Aorta (tissue), 5 donors: ENCODE measurements at places on chromosomes 7 and 10. TPM values are rescaled to one million over a fixed set of nuclear protein-coding genes. Genes with fewer than 3 reads are reported as not detected.

DNA sequence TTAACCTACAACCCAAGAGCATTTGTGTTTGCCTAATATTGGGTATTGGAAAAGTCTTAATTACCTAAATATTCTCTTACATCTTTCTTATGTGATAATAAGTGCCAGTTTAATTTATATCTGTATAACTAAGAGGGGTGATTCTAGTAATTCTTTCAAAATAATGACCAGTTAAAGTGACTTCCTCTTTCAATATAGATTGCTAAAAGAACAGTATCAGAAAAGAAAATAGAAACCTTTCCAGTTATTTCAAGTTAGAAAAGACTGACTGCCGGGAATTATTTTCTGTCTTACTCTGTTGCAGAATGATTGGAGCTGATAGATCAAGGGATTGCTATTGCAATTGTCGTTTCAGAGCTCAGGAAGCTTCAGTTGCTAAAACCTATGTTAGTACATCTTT is 525.0 kb upstream of the SEMA3D start:
- H3K27ac ChIP-seq, result no peak overlapping the region
- no peaks in the 10 kb centered on the region for H3K27me3 ChIP-seq
- no peak for DNase-seq

DNA sequence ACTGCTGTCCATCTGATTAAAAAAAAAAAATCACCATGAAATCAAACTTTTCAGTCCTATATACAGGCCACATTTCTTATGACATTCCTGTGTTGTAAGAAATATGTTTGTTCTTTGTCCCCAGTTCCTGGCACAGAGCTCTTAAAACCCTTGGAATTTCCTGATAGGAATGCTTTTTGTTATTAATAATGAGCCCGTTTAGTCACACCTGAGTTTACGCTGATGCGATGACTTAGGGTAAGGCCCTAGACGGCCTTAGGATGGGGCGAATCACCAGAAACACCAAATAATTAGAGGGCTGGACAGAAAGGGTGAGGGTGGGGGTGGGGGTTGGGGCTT is 17.5 kb downstream of the TSPAN15 start:
- no peak overlapping the region for H3K27ac ChIP-seq
- H3K4me3 ChIP-seq, result no peak overlapping the region

Gene IQUB
- total RNA-seq, result 0.39 TPM

DNA sequence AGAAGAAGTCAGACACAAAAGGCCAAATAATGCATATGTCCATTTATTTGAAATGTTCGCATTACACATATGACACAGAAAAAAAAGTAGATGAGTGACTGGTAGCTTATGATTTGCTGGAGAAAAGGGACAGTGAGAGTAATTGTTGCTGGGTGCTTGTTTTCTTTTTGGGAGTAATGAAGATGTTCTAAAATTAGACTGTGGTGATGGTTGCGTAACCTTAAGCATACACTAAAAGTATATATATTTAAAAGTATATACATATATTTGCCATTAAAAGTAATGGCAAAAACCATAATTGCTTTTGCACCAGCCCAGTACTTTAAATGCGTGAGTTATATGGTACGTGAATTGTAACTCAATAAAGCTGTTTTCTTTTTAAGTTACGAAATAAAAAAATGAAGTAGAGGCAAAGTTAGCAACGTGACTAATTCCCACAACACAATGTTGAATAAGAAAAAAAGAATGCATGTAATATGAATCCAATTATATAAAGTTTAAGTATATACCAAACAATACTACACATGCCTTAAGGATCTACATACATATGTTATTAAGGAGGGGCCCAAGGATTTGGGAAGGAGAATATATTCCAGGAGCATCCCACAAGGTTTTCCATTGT is 360.4 kb upstream of the CELF2 start:
- H3K27ac ChIP-seq, result no peak overlapping the region
- H3K4me1 ChIP-seq, result no peaks in the 10 kb centered on the region
- DNase-seq, result no peak

DNA sequence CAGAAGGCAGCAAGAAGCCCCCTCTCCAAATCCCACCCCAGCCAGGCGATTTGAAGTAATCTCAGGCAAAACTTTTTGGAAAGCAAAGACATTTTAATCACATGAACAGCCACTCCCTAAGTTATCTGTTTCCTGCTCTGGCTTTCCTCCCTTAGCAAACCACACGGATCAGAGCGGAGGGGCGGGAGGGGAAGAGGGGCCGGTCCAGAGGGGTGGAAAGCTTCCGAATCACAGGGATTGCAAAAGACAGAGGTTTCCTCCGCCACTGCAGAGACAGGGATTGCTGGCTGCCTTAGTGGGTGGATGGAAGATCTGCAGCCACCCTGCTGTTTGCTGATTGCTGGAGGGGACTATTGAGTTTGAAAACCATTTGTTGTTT is 41.2 kb downstream of the ZCCHC24 start:
- peak; percentile 84 for DNase-seq
- H3K36me3 ChIP-seq, result no peaks in the 10 kb centered on the region
- H3K27me3 ChIP-seq, result no peaks in the 10 kb centered on the region
- no peak overlapping the region for H3K4me3 ChIP-seq
- no peak overlapping the region for H3K27ac ChIP-seq

- no peaks in the 10 kb centered on the region for H3K36me3 ChIP-seq
- H3K4me1 ChIP-seq, result peaks cover 5% of the 10 kb centered on the region
- no peaks in the 10 kb centered on the region for H3K27me3 ChIP-seq
- no peak for DNase-seq
These were observed 71.5 kb upstream of the LRRC17 start for GRCh38 chr7:102841290-102841689.
